ENCODE measurements at places on chromosomes 4 and X.
A peak's percentile ranks its signal among the peaks of the same experiment; 100 is the strongest.

DNA sequence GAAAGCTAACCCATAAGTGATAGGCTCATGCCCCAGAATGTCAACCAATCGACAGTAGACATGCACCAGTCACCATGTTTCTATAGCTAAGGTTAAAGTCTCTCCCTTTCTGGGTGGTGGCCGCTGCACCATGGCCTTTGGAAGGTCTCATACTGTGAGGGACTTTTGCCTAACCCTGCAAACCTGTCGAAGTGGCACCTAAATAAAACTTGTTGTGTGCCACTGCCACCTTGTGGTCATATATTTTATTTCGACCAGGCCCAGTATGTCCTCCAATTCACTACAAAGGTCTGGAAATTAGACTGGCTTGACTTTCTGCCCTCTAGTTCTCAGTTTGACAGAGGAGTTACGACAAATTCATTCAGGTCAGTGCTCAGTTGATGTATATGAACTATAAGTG is 163.1 kb downstream of the SMARCA1 start:
- DNase-seq = no peak

DNA sequence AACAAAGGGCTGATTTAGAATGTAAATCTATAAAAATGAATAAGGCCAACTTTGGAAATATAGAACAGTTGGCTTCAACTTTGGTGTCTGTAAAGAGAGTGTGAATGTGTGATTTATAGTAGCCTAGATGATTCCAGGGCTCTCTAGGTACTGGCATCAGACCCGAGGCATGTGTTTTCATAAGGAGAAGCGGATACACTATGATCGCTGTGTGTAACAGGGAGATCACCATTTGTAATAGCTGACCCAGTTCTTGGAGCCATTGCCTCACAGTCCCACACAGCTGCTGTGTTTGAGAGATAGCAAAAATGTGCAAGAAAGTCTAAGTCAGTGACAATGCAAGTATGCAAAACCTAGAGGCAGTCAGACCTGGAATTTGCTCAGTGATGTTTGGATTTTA is 135.1 kb downstream of the REPS2 start:
- DNase-seq = no peak

- no peak for DNase-seq
Measured at GRCh38 chrX:155632431-155633100, 19.8 kb upstream of the TMLHE start.

DNA sequence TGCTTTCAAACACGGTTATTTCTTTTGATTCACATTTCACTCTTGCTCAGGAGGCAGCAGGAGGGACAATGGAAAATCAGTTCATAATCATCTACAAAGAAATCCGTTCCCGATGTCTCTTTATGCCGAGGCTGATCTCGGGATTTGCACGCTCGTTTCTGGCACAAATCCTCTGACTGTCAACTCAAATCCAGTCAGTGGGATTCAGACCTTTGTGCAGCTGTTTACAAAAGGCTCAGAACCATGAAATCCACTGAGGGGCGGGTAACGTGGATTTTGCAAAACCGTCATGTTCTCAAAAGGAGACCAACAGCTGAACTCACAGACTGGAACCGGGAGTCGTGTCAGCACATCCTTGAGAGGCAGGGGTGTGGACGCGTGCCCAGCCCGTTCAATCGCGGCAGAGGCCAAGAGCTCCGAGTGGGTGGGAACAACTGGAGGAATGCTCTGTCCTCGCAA is 46.4 kb downstream of the ACOX3 start:
- DNase-seq = peak; percentile 41

- no peak for DNase-seq
Measured at GRCh38 chr4:72969976-72970375, 99.5 kb downstream of the COX18 start.

DNA sequence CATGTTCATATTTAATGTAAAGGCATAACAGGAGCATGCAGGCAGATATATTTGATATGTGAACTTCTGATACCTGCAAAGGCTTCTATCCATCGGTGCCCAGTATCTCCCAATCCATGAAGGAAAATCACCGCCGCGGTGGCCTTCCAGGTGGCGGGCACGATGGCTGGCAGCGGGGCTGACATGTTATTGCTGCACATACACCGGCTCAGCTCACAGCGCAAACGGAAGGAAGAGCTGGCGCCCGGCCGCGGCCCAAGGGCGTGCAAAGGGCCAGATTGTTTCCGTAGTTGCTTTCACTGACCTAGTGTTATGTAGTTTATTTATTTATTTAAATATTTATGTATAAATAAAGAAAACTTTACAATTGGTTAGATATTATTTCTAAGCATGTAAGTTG is 322.7 kb upstream of the PITX2 start:
- no peak for DNase-seq

DNA sequence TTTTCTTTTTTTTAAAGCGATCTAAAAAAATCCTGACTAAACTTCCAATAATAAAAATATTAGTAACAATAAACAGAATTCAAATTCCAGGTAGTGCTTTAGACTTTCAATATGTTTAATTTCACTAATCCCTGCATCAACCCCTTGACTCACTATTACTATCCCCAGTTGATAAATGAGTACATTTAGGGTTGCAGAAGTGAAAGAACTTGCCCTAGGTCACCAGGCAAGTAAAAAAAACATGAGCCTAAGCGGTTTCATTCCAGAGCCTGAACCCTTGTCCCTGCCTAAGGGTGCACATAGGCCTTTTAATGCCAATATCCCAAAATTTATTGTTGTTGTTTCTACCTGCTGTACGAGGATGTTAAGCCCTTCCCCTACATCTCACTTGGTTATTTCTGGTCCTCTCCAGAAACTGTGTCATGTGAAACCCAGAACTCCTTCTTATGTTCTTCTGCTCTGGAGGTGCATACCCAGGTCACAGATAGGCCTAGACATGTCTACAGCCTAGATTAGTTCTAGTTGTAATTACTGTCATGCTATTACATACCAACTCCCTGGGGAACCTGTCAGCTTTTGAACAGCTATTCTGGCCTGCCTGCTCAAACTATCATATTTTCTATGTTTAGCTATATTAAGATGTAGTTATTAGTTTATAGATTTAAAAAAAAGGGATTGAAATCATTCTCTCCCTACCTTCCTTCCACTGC is 244.5 kb upstream of the PITX2 start:
- no peak for DNase-seq

- no peak for DNase-seq
Measured at GRCh38 chr4:110278127-110278526, 79.7 kb upstream of the ELOVL6 start.

- DNase-seq = no peak
Measured at GRCh38 chr4:182486881-182487280, 243.7 kb downstream of the TENM3 start.

- peak; percentile 54 for DNase-seq
Measured at GRCh38 chrX:103376118-103376978, at the start of gene BEX3. TSS of gene BEX3 (plus strand) at chrX:103376538. CDS start at chrX:103377522, 984 bp downstream.

GRCh38 chr4:92387459-92388069 is 83.8 kb downstream of the GRID2 start:
- no peak for DNase-seq

DNA sequence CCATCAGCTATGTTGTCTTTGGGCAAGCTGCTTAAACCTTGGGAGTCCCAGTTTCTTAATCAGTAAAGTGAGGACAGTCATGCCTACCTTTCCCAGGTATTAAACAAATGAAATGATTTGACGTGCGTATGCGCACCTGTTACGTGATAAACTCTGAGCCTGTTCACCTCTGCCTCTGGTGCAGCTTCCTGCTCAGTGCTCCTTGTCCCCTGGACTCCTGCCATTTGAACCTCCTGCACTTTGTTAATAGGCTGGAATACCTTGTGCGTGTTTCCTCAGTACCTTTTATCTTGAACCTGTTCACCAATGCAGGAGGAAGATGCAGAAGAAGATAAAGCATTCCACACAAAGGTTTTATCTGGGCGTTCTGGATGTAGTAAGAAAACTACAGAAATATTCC is 211.9 kb downstream of the CEP135 start:
- DNase-seq = no peak

- no peak for DNase-seq
Measured at GRCh38 chr4:118282692-118283091, 70.1 kb downstream of the PRSS12 start.

DNA sequence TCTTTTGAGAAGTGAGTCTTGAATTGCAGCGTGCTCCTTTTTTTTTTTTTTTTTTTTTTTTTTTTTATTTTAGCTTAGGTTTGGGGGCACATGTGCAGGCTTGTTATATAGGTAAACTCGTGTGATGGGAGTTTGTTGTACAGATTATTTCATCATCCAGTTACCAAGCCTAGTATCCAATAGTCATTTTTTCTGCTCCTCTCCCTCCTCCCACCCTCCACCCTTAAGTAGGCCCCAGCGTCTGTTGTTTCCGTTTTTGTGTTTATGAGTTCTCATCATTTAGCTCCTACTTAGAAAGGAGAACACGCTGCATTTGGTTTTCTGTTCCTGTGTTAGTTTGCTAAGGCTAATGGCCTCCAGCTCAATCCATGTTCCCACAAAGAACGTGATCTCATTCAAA is 81.3 kb upstream of the TSPAN5 start:
- DNase-seq = no peak
